SHP77 (cell line): ENCODE measurements at places on chromosomes 16 and 17.

DNA sequence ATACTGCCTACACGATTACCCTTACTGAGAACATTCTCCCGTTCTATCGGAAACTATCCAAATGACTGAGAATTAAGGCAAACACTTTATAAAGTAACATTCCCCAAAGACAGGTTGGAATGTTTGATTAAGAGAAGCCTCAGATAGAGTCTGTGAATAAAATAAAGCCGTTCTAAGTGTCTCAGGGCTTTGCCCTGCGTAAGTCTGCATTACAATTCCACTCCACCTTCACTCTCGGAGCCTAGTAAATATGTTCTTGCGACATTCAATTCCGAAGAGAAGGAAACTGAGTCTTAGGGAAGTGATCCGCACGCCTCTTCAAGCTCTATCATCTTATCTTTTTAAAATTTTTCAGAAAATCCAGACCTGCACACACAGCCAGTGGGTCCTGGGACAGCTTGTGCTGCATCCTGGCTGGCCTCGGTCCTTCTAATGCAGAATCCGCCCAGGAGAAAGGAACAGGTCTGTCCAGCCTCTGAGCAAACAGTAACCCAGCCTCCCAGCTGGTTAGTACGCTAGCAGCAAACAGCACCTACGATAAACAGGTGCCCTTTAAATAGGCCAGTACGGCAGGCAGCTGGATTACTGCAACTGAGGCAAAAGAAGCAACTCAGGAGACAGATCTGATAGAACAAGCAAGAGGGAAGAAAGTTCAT lies 254.1 kb upstream of the IRX3 start:
- DNase-seq, result peak; percentile 31

GRCh38 chr16:79267781-79268180 lies 332.8 kb downstream of the MAF start:
- no peak for DNase-seq

GRCh38 chr17:7177191-7177953 lies 1.8 kb downstream of the ASGR1 start:
- peak; percentile 74 for DNase-seq

GRCh38 chr16:70481929-70482536 lies 27.6 kb downstream of the FCSK start:
- DNase-seq, result no peak

- DNase-seq, result no peak
Observed at GRCh38 chr16:85644093-85644712, 31.1 kb downstream of the GSE1 start.

- DNase-seq, result no peak
Observed at GRCh38 chr16:58128711-58129096, 477 bp downstream of the CFAP20 start.

- no peak for DNase-seq
Observed at GRCh38 chr17:21190078-21190477, 23.9 kb downstream of the TMEM11 start.

- DNase-seq, result no peak
Observed at GRCh38 chr16:79497606-79498350, 102.8 kb downstream of the MAF start.

DNA sequence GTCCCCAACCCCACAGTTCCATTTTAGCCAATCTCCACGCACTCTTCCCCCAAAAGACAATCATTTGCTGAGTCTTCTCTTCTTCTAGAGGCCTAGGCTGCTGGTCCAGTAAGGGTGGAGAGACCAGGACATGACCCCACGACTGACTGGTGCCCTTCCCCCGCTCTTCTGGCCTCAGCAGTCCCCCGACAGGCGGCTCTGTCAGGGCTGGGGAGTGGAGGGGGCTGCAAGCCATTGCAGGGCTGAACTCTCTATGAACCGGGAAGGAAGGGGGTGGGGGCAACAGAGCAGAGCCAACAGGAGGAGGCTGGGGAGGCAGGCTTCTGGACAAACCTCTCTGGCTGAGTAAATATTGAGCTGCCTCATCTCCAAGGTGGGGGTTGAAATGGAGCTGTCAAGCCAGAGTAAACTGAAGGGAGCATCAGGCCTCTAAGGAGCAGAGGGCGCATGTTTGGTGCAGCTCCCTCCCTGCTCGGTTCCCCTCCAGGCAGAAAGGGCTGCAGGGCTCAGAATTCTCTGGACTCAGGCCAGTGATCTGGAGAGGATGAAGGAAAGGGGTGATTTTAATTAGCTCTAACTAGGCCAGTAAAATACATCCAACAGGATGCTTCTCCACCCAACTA lies 8.7 kb downstream of the HOXB1 start:
- peak; percentile 85 for DNase-seq

DNA sequence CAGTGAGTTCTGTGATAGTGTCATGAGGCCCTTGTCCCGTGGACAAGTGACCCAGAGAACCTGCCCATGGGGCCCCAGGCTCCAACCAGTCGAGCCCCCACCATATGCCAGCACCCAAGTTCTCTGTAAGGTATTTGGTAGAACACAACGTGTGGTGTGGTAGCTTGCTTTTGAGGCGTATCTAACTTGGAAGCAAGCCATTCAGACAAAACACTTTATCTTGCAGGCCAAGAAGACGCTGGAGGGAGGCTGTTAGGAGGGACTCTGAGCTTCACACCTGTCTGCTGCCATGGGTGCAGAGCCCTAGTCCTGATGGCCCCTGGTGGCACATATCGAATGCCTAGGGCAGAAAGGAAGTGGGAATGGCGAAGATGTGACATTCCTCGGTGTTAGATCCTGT lies 1.6 kb downstream of the NDUFAF8 start:
- no peak for DNase-seq

DNA sequence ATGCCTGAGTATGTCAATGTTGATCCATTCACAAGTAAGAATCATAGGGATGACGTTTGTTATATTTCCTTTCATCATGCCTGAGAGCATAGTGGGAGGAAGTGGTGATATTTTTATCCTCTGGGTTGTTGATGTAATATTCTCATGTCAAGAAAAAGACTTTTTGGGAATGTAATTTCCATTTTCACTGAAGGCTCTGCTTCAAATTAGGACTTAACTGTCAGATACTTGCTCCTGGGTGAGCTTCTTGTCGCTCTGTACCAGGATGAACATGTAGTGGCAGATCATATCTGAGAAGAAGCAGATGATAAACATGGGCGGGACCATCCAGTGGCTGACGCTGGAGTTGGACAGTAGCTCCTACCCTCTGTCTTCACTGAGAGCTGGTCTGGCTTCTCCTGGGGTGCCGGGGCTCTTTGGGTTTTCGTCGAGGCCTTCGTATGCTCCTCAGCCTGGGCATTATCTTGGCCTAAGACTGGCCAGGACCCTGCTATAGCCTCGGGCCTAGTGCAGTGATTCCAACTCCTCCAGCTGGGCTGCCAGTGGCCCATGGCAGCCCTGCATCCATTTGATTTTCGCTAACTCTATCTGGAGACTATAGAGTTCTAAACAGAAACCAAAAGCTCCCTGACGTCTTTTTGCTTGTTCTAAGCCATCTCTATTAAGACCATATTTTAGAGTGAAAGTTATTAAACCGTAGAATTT lies 19.7 kb downstream of the CYB5B start:
- no peak for DNase-seq

- no peak for DNase-seq
Observed at GRCh38 chr16:67258161-67258835, 9.5 kb downstream of the SLC9A5 start.
